Activated CD4-positive, alpha-beta T cell treated with anti-CD3 and anti-CD28 coated beads for 1 hour (primary cell): ENCODE measurements at places on chromosomes 4 and X.

DNA sequence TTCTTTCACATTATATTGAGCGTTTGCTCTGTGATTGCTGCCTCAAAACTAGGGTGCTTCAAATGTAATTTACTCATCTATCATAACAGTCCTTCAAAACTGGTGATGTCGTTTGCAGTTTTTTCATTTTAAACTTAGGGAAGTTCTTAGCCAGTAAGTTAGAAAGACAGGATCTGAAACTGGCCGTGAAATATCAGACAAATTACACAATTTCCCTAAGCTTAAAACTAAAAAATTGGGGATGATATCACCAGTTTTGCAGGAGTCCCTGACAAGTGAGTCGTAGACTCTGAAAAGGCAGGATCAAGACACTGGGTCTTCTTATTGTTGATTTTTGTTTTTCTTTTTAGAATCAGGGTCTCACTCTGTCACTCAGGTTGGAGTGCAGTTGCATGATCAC lies 44.8 kb downstream of the MOB1B start:
- no peak for DNase-seq

- DNase-seq: no peak
Measured at GRCh38 chrX:100368167-100368566, 41.9 kb downstream of the PCDH19 start.

DNA sequence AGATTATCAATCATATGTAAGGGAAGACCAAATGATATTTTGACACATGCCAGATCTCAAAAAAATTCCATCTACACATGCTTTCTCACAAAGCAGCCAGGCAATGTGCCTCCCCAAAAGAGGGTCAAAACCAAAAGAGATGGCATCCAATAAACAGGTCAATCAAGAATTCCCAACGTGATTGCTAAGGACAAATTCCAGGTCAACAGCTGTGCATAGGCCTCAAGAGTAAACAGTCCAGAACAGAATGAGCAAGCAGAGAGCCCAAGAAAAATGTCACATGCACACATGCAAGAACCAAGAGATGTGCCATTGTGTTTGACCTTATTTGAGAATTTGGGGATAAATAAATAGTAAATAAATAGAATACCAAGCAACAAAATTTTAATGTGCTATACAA lies 136.7 kb downstream of the APBB2 start:
- DNase-seq: no peak

DNA sequence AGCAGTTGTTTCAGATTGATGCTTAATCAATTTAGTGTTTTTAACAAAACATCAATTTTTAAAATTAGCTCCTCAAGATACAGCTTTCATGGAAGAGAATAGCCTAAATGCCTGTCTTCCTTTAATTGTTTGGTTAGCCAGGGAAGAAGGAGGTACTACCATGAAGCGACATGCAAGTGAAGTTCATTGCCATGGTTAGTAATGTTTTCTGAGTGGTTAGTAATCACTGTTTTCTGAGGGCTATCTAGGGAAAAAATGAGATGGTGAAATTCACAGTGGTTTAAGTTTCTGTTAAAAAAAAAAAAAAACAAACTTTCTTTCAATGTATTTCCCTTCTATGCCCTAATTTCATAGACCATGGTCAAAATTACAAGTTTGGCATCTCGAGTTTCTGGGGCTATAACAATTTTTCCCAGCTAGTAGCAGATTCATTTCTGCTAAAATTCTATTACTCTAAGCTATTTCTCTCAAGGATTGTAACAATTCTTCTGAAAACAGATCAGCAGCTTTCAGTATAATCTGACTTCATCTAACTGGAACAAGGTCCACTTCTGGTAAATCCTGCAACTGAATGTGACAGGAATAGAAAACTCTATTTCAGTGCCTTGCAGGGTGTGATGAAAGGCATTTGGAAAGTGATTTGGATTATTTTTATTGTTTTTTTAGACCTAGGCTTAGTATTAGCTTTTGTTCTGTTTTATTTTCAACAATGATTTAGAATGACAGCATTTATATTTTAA lies 157.0 kb downstream of the PCDH18 start:
- no peak for DNase-seq

- no peak for DNase-seq
Measured at GRCh38 chrX:139820358-139820984, 112.4 kb downstream of the ATP11C start.

GRCh38 chrX:45372151-45372550 lies 171.5 kb upstream of the DIPK2B start:
- DNase-seq: no peak

GRCh38 chr4:165175879-165176278 lies 31.5 kb upstream of the KLHL2 start:
- no peak for DNase-seq

- no peak for DNase-seq
Measured at GRCh38 chr4:110989125-110989524, 366.2 kb upstream of the PITX2 start.

DNA sequence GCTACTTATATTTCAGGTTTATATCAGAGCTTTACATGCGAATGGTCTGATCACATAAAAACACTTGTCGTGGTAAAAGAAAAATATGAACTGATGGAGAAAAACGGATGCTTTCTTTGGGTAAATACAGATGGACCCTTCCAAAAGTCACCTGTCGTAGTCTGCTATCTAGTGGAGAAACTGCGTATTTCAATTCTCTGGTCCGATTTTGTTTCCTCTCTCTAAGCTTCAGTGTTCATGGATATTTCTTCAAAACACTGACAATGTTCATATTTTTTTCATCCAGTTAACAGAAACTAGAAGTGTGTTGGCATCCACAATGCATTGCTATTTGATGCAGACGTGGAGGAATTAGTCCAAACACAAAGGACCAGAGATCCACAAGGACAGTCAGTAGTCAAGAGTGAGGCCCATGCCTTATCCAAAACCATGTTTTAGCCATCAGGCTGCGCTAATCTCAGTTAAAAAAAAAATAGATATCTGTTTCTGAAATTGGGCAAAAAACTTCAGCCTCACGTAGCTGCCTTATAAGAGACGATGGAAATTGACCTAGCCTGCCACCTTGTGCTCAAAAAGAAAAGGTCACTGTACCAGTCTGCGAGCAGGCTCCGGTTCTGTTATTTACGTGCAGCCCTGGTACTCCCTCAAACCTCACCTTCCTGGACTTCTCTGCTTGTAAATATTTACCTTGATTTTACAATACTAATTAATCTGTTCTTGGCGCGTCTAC lies 16.0 kb downstream of the MEPE start:
- DNase-seq: no peak

- no peak for DNase-seq
Measured at GRCh38 chr4:4462970-4463369, 76.1 kb downstream of the NSG1 start.

GRCh38 chr4:83605744-83606172 lies 69.8 kb downstream of the GPAT3 start:
- no peak for DNase-seq

DNA sequence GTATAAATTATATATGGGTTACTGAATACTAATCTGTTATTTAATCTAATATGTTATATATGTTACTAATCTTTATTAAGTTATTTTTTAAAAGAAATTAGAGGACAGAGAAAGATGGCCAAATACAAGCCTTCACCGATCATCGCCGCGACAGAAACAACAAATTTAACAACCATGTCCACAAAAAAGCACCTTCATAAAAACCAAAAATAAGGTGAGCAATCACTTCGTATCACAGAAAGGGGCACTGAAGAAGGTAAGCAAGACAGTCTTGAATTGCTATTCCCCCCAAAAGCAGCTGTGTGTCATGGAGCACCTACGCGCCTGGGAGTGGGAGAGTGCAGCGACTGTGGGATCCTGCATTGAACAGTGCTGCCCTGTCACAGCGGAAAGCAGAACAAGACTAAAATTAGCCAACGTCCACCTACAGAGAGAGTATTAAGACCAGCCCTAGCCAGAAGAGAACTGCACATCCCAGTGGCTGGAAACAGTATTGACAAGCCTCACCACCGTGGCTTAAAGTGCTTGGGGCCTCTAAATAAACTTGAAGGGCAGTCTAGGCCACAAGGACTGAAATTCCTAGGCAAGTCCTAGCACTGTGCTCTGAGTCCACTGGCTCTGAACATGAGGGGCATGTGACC lies 38.5 kb downstream of the LRBA start:
- no peak for DNase-seq
